ENCODE measurements at places on chromosomes 5 and 9. TPM values are rescaled to one million over a fixed set of nuclear protein-coding genes. Genes with fewer than 3 reads are reported as not detected.

DNA sequence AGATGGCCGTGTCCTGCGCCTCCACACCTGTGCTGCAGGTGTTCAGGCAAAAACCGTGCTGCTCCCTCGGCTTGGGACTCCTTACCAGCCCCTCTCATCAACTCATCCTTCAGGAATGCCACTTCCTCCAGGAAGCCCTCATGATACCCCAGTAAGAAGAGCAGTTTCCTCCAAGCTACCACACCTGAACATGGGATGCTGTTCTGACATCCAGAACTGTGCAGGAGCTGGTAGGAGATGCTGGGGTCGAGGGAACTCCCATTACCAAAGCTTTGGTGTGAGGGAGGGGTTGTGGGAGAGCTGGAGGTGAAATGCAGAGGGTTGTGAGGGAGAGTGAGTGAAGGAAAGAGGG, 18.9 kb downstream of the CARD19 start:
- peaks cover 4% of the 10 kb centered on the region for H3K36me3 ChIP-seq
- no peaks in the 10 kb centered on the region for H3K27me3 ChIP-seq
- H3K4me1 ChIP-seq, result peaks cover 31% of the 10 kb centered on the region
- H3K4me3 ChIP-seq, result no peak overlapping the region
- no peak for DNase-seq

GRCh38 chr5:139955616-139956273, 87.4 kb downstream of the NRG2 start:
- peaks cover 7% of the 10 kb centered on the region for H3K4me1 ChIP-seq
- no peak overlapping the region for H3K4me3 ChIP-seq
- no peaks in the 10 kb centered on the region for H3K36me3 ChIP-seq
- no peak for DNase-seq
- peaks cover 28% of the 10 kb centered on the region for H3K27me3 ChIP-seq

- no peaks in the 10 kb centered on the region for H3K27me3 ChIP-seq
- peaks cover 4% of the 10 kb centered on the region for H3K4me1 ChIP-seq
- H3K36me3 ChIP-seq, result no peaks in the 10 kb centered on the region
- no peak overlapping the region for H3K27ac ChIP-seq
- no peak overlapping the region for H3K4me3 ChIP-seq
These were observed 20.7 kb downstream of the IFNE start for GRCh38 chr9:21461377-21461776.

The PCDH12 gene
- 0.58 TPM for total RNA-seq

GRCh38 chr5:42719034-42719433, 37.6 kb upstream of the CCDC152 start:
- no peak overlapping the region for H3K27ac ChIP-seq
- H3K4me3 ChIP-seq, result no peak overlapping the region
- no peaks in the 10 kb centered on the region for H3K27me3 ChIP-seq
- peaks cover 10% of the 10 kb centered on the region for H3K4me1 ChIP-seq

Data from activated T-cell treated with anti-CD3 and anti-CD28 coated beads, Interleukin-2, amount 50 U/mL, for 72 hours (primary cell).